Activated CD4-positive, alpha-beta T cell treated with anti-CD3 and anti-CD28 coated beads, Interleukin-2, amount 10 ng/mL, durations not matched to agents 24 days and 14 days (primary cell): ENCODE measurements at places on chromosomes 7 and 10. TPM values are rescaled to one million over a fixed set of nuclear protein-coding genes. Genes with fewer than 3 reads are reported as not detected.

Gene RINT1
- total RNA-seq = 28.5 and 29.4 TPM in 2 replicates

Gene TRIM50
- total RNA-seq = not detected in 2 replicates

Gene SLC13A1
- not detected in 2 replicates for total RNA-seq

Gene COL28A1
- total RNA-seq = not detected in 2 replicates

Gene AQP1
- not detected in 2 replicates for total RNA-seq

Gene CTAGE4
- 0.56 and 1.1 TPM in 2 replicates for total RNA-seq

Gene FAM237B
- not detected in 2 replicates for total RNA-seq

Gene CNTNAP2
- not detected in 2 replicates for total RNA-seq

Gene CH25H
- not detected in 2 replicates for total RNA-seq

Gene SDK1
- total RNA-seq = 0.14 and 0.16 TPM in 2 replicates

Gene HECTD2
- 4.5 and 5.5 TPM in 2 replicates for total RNA-seq

Gene TMEM176B
- not detected in 2 replicates for total RNA-seq

Gene PDCD4
- 45.2 and 53.6 TPM in 2 replicates for total RNA-seq

Gene ADARB2
- total RNA-seq = not detected in 2 replicates

Gene HOXA10
- total RNA-seq = not detected in 2 replicates

Gene PRKG1
- total RNA-seq = not detected in 2 replicates

Gene MSRB2
- total RNA-seq = 3.3 and 3.9 TPM in 2 replicates

Gene CPN1
- total RNA-seq = not detected in 2 replicates

Gene CUBN
- 0.07 and 0.40 TPM in 2 replicates for total RNA-seq

Gene CAMK2G
- 20.2 and 22.1 TPM in 2 replicates for total RNA-seq

Gene SUN1
- total RNA-seq = 85.8 and 90.3 TPM in 2 replicates

Gene LRCH4
- total RNA-seq = 86.0 and 89.2 TPM in 2 replicates

Gene RHOBTB1
- total RNA-seq = 0.69 TPM in 1 of 2 replicates, not detected in the other
